ENCODE measurements at places on chromosomes 2 and 18.

DNA sequence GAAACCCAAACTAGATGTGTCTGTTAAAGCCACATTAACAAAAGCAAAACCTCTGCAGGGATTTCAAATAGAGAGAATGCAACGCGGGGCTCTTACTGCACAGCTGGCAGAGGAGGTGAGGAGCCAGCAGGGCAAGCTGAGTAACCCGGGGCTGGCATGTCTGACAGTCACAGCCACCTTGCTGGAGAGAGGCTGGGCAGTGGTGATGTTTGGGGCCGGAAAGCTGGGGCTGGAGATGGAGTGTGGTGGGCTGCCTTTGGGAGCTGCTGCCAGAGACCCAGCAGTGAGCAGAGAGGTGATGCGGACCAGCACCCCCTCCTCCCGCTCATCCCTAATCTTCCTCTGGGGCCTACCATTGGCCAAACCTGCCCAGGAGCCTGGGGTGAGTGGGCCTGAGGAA, 204.5 kb upstream of the ARL4C start:
- DNase-seq: no peak

- no peak for DNase-seq
Measured at GRCh38 chr18:6249170-6249569, 165.5 kb downstream of the L3MBTL4 start.

- DNase-seq: no peak
Measured at GRCh38 chr18:78701771-78702396, 277.7 kb upstream of the SALL3 start.

- DNase-seq: peak; percentile 69
Measured at GRCh38 chr18:58135701-58136331, 91.8 kb downstream of the NEDD4L start.

DNA sequence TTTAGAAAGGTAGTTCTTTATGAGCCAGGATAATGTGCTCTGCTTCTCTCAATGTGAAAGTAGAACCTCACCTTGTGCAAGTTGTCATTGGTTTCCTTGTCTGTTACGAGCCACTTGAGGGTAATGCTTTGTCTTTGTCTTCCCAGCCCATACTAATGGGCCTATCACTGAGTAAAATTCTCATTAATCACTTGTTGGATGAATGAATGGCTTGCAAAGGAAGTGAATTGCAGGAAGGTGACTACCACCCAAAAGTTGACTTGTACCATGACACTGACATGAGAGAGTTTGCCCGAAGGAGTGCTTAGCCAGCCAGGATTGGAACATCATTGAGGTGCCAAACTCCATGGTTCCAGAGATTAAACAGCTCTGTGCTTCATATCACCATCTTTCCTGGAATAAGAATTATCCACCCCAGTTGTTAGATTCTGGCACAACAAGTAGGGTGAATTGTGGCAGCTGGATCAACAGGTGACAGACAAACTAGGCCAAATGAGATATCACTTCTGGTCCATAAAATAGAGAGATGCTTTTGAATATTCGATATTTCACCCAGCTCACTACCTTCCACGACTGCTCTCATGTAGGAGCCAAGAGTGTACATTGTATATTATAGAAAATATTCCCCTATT, 20.5 kb upstream of the CD28 start:
- DNase-seq: no peak

GRCh38 chr18:69002233-69002632, 204.4 kb downstream of the CCDC102B start:
- no peak for DNase-seq

DNA sequence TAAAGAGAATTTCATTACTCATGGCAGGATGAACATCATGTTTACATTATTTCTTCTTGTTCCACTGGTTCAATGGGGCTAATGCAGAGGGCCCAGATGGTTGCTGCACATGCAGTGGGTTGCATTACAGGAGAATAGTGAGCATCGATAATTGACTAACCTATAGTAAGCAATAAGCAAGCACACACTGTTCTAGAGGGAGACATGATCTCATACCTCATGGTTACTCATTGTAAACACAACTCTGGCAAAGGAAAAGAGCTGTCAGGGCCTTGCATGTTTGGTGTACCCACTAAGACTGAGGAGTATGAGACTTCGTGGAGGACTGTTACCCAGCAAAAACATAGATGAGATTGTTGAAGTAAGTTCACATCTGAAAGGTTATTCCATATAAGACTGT, 885.6 kb upstream of the VRK2 start:
- DNase-seq: no peak

DNA sequence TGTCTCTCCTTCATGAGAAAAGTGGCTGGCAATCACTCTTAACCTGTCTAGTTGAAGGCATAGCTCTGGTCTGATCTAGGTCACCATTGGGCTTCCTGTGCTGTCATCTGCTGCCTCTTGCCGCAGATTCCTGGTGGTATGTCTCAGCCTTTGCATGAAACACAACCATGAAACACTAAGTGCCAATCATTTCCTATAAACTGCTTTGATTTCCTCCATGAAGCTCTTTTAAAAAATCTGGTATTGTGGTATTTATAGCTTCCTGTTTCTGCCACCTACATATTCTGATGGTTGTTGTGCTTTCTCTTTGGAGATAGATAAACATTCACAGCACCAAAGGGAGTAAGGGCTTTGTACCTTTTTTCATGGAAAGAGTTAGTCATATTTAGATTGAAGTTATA, 120.0 kb upstream of the EPC2 start:
- peak; percentile 46 for DNase-seq

GRCh38 chr2:65101071-65101470, 28.8 kb downstream of the RAB1A start:
- no peak for DNase-seq

- no peak for DNase-seq
Measured at GRCh38 chr2:7165736-7166135, 248.5 kb downstream of the RNF144A start.

- DNase-seq: no peak
Measured at GRCh38 chr2:231053846-231054245, 2.8 kb upstream of the PSMD1 start.

- DNase-seq: no peak
Measured at GRCh38 chr2:202090530-202090929, 17.5 kb downstream of the KIAA2012 start.

- peak; percentile 28 for DNase-seq
Measured at GRCh38 chr2:74080346-74080745, 67.4 kb downstream of the BOLA3 start.

- DNase-seq: no peak
Measured at GRCh38 chr2:175887776-175888175, 114.3 kb downstream of the LNPK start.

DNA sequence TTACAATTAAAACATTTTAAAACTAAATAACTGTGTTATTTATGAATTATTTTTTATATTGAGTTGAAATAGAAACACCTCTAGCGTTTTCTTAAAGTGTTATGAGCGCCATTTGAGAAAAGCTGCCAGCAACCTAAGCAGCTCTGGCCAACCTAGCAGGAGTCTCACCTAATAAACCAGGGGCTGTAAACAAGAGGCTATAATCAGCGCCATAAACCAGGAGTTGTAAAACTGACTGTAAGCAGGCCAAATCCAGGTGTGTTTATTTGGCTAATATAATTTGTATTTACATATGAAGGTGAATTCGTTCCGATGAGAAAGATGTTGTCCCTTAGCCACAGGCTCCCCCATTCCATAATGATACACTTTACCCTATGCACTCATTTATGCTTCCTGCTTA, 34.7 kb downstream of the LRRTM1 start:
- no peak for DNase-seq

GRCh38 chr2:128313091-128313836, 5.4 kb downstream of the HS6ST1 start:
- no peak for DNase-seq

GRCh38 chr2:104412384-104412783, 441.5 kb upstream of the POU3F3 start:
- DNase-seq: no peak

DNA sequence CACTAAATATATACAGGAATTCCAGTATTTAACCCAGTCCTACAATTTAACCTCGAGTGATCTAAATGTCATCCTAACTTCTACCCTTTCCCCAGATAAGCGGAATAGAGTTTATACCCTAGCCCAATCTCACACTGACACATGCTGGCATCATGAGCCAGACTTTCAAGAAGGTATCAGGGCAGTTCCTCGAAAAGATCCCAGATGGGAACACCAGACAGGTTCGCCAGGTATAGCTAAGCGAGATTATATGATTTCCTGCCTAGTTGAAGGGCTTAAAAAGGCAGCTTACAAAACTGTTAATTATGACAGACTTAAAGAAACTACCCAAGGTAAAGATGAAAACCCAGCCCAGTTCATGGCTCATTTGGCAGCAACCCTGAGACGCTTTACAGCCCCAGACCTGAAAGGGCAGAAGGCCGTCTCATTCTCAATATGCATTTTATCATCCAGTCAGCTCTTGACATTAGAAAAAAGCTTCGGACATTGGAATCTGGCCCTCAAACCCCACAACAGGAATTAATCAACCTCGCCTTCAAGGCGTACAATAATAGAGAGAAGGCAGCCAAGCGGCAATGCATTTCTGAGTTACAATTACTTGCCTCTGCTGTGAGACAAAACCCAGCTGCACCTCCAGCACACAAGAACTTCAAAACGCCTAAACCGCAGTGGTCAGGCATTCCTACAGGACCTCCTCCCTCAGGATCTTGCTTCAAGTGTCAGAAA, 668.2 kb upstream of the PKDCC start:
- DNase-seq: no peak

- no peak for DNase-seq
Measured at GRCh38 chr2:46748121-46748520, 167.5 kb downstream of the MCFD2 start.

DNA sequence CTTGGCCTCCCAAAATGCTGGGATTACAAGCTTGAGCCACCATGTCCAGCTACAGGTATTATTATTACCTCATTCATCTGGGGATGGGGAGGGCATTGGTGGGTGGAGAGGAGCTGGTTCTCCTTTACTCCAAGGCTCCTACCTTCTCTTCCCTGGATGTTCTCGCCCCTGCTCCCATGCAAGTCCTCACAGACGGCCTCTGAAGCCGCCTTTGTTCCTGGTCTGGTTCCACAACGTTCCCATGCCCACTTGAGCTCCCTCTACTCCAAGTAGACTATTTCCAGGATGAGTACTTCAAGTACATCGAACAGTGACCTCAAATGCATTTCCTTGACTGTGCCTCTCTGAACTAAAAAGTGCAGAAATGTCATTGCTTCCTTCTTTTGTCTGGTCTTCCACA, 3.2 kb upstream of the SLC20A1 start:
- DNase-seq: no peak

GRCh38 chr18:26813043-26813442, 52.5 kb downstream of the AQP4 start:
- no peak for DNase-seq

- no peak for DNase-seq
Measured at GRCh38 chr2:216429428-216429827, 17.1 kb downstream of the SMARCAL1 start.

DNA sequence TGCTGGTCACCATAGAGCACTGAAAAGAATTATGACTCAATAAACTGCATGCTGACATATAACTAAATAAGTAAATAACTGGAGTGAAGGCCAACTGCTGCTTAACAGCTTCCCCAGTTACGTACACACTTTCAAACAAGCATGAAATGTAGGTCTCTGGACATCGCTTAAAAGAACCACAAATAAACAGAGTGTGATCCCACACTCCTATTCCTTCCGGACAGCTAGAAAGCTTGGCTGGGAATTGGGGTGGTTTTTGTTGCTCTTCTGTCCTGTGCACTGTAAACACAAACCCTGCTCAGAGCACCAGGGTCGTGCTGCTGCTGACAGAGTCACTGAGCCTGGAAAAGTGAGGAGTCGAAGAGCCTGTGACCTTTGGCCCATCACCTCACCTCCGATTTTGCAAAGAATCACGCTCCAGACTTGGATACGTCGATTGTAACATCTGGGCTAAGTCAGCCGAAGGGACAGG, 162.7 kb upstream of the NT5C1B start:
- no peak for DNase-seq

DNA sequence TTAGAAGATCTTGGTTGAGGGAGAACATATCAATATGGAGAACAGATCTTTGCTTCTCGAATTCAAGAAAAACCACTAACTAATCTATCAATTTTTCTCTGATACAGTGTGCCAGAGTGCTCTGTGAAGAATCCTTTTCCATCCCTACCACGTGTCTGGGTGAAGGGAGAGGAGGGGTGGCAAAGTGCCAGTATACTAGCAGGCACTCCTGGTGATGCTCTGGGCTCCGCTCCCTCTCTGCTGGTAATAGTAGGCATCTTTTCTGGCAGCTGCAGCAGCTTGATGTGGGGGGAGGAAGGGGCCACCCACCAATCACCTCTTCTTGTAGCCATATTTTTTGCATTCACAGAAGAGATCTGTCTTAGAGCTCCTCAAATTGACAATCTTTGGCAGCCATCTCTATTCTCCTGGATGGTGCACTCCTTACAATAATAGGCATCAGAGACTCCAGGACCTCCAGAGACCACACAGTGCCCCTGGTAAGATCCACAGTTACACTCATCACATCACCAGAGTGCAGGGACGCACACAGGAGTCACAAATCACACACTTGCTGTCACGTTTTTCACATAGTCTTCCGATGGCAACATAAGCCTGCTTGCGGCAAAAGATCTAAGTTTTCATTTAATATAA, 15.7 kb downstream of the STK39 start:
- DNase-seq: no peak

GRCh38 chr2:95220449-95220848, 13.1 kb downstream of the ZNF892 start:
- no peak for DNase-seq

DNA sequence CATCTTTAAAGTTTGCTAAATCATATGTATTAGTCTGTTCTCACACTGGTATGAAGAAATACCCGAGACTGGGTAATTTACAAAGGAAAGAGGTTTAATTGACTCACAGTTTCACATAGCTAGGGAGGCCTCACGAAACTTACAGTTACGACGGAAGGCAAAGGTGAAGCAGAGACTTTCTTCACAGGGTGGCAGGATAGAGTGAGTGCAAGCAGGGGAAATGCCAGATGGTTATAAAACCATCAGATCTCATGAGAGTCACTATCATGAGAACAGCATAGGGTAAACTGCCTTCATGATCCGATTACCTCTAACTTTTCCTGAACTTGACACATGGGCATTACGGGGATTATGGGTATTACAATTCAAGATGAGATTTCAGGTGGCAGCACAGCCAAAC, 1075.2 kb upstream of the NRXN1 start:
- no peak for DNase-seq

- DNase-seq: no peak
Measured at GRCh38 chr2:158953926-158954763, 14.3 kb upstream of the TANC1 start.

GRCh38 chr2:223083402-223084070, 31.5 kb downstream of the KCNE4 start:
- no peak for DNase-seq

Data from hematopoietic multipotent progenitor cell (in vitro differentiated cells).